Liver (tissue), 10 donors: ENCODE measurements at places on chromosomes 1 and 21. TPM values are rescaled to one million over a fixed set of nuclear protein-coding genes. Genes with fewer than 3 reads are reported as not detected.

DMRTB1 gene
- total RNA-seq = not detected

PIGV gene
- total RNA-seq = 24.3 TPM

CADM3 gene
- 0.17 TPM for total RNA-seq

CCDC17 gene
- 0.89 TPM for total RNA-seq

C1QTNF12 gene
- total RNA-seq = not detected

KLHDC8A gene
- total RNA-seq = not detected

SLFNL1 gene
- total RNA-seq = 0.67 TPM

A3GALT2 gene
- not detected for total RNA-seq
